HepG2 (cell line): ENCODE measurements at places on chromosomes 13 and 19.

- DNase-seq: no peak
These were observed 184.6 kb downstream of the LHFPL6 start for GRCh38 chr13:39418424-39418823.

DNA sequence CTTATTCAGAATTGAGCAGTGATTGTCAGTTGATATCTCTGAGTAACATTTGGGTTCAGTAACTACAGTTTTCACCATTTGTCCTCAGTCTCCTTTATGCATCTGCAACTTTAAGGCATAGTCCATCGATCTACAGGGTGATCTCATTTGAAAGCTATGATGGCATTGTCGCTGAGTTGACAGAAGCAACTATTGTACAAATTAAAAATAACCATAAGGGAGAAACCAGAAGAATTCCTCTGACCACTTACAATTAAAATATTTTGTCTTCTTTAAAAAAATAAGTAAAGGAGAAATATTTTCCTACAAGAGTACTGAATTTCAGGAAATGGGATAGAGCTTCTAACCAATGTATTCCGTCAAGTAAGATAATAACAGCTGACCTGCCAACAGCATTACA is 30.6 kb downstream of the RAP2A start:
- DNase-seq: no peak

GRCh38 chr19:58170860-58171259 is 12.0 kb upstream of the ZNF274 start:
- no peak for DNase-seq

DNA sequence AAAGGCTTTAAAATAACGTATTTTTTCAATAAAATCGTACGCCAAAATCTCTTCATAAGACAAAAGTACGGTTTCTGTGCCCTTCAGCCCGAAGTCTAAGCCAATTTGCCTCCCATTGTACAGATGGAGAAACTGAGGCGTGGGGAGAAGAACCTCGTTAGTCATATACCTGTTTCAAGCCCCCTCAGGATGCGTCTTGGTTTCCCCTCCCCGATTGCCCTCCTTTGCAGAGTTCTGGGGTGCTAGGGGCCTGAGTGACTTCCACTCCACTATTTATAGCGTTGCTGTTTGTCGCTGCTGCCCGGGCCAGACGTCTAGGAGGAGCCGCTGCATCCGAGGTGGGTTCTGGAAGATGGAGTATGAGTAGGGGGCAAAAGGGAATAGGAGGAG is 2.3 kb upstream of the LTBP4 start:
- DNase-seq: no peak
